ENCODE measurements at places on chromosomes 1 and 21. TPM values are rescaled to one million over a fixed set of nuclear protein-coding genes. Genes with fewer than 3 reads are reported as not detected.

Gene RIMKLA
- 0.84 TPM for total RNA-seq

Gene AGO4
- total RNA-seq = 6.6 TPM

Gene KRTAP19-2
- total RNA-seq = not detected

Gene SELP
- total RNA-seq = not detected

Gene GPR157
- 6.1 TPM for total RNA-seq

Gene TMPRSS3
- 0.14 TPM for total RNA-seq

Gene OR2M3
- total RNA-seq = not detected

Gene KRTAP7-1
- total RNA-seq = not detected

Gene ZNF593OS
- not detected for total RNA-seq

Gene KLHDC9
- 2.2 TPM for total RNA-seq

Gene YTHDF2
- total RNA-seq = 54.9 TPM

Gene LAMTOR2
- total RNA-seq = 160 TPM

Gene FCER1G
- not detected for total RNA-seq

Gene CYP4A22
- not detected for total RNA-seq

Gene IGSF5
- not detected for total RNA-seq

Gene ATP1A4
- total RNA-seq = not detected

Gene ITLN2
- total RNA-seq = 0.24 TPM

Gene CLCNKB
- total RNA-seq = 0.08 TPM

Gene AGMAT
- total RNA-seq = 5.4 TPM

Gene OR10J1
- total RNA-seq = not detected

Gene NOTCH2
- total RNA-seq = 24.1 TPM

Gene PTAFR
- 0.21 TPM for total RNA-seq

Gene WNT9A
- 8.7 TPM for total RNA-seq

Gene PPP1R12B
- total RNA-seq = 1.2 TPM

Gene RAP1GAP
- 9.9 TPM for total RNA-seq

Gene MAP3K7CL
- 1.5 TPM for total RNA-seq

Gene GREM2
- total RNA-seq = 0.13 TPM

Gene MAN1C1
- 0.20 TPM for total RNA-seq

Gene LMX1A
- total RNA-seq = not detected

Gene CHIA
- total RNA-seq = not detected

Gene OR2T35
- not detected for total RNA-seq

Gene CYYR1
- not detected for total RNA-seq

Gene HAO2
- total RNA-seq = not detected

Gene BSND
- not detected for total RNA-seq

Gene ZSCAN20
- total RNA-seq = 1.9 TPM

Gene SPATA45
- not detected for total RNA-seq

Gene FAM131C
- total RNA-seq = 18.6 TPM

Gene LCE6A
- not detected for total RNA-seq

Gene FMO3
- total RNA-seq = not detected

Gene AVPR1B
- not detected for total RNA-seq

Gene EPHA2
- total RNA-seq = 153 TPM

Gene OR14K1
- not detected for total RNA-seq

Gene FAM151A
- total RNA-seq = 0.05 TPM

Gene PPP1R8
- total RNA-seq = 39.1 TPM

Gene SPRR2G
- total RNA-seq = not detected

Gene PSMA5
- 107 TPM for total RNA-seq

Gene ABL2
- 17.0 TPM for total RNA-seq

Gene NR1I3
- total RNA-seq = 0.15 TPM

Gene XCL1
- not detected for total RNA-seq

Gene RBM11
- total RNA-seq = not detected

Gene LCE1E
- total RNA-seq = not detected

Gene DIO1
- not detected for total RNA-seq
